ENCODE measurements at places on chromosomes 7 and 10.

GRCh38 chr7:41110186-41110585 is 592.7 kb downstream of the INHBA start:
- no peak for DNase-seq

GRCh38 chr7:41693150-41693997 is 9.5 kb downstream of the INHBA start:
- DNase-seq = peak; percentile 37

DNA sequence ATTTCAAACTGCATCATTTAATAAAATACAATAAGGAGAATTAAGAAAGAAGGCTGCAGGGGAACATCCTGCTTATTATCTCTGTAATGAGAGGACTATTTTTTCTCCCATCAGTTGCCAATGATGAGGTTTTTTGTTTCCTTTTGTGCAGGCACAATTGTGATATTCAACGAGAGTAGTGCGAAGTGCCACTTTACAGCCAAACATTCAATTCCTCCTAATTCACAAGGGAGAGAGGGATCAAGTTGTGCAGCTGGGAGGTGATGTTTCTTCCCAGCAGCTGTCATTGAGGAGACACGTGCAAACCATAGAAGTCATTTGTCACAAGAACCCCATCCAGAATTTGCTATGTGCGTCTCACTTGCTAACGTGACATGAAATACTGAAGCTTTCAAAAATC is 81.6 kb upstream of the ICA1 start:
- DNase-seq = no peak

DNA sequence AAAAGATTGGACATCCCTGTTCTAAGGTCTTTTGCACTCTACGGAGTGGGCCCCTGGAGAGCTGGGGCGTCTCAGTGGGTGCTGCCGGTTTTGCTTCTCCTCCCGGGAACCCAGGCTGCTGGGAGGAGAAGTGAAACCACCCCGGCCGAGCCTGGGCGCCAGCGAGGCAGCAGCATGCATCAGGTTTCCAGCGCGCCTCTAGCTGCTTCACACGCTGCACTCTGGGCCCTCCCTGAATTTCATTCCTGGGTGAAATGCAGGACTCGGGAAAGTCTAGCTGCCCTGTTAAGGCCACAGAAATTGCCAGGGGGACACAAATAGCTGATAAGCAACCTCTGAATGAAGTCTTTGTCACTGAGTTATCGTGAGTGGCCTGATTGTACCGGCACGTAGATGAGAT is 127.4 kb downstream of the TRRAP start:
- DNase-seq = peak; percentile 6

GRCh38 chr7:78594156-78594555 is 795.6 kb downstream of the PHTF2 start:
- no peak for DNase-seq

DNA sequence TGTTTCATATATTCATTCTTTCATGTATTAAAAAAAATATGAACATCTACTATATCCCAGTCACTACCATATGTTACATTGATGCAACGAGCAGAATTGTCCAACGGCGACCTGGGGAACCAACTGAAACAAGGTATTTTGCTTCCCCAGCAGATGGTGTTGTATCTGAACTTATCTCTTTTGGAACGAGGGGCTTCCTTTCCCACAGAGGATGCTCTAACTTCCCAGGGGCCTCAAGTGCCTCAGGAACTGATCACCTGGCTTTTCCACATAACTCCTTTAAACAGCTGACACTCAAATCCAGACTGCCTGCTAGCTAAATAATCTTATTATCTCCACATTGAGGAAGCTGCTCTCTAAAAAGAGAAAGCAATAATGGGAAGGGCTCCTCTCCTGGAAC is 259.3 kb downstream of the HTR7 start:
- DNase-seq = no peak

GRCh38 chr7:18343047-18343446 is 152.5 kb upstream of the HDAC9 start:
- DNase-seq = no peak

- no peak for DNase-seq
Observed at GRCh38 chr10:29669149-29669548, 34.4 kb upstream of the SVIL start.

GRCh38 chr10:103584216-103585010 is 90.9 kb downstream of the NEURL1 start:
- DNase-seq = peak; percentile 83

GRCh38 chr10:77328272-77328816 is 309.3 kb downstream of the KCNMA1 start:
- no peak for DNase-seq

GRCh38 chr7:74039337-74039736 is 11.4 kb downstream of the ELN start:
- DNase-seq = no peak

DNA sequence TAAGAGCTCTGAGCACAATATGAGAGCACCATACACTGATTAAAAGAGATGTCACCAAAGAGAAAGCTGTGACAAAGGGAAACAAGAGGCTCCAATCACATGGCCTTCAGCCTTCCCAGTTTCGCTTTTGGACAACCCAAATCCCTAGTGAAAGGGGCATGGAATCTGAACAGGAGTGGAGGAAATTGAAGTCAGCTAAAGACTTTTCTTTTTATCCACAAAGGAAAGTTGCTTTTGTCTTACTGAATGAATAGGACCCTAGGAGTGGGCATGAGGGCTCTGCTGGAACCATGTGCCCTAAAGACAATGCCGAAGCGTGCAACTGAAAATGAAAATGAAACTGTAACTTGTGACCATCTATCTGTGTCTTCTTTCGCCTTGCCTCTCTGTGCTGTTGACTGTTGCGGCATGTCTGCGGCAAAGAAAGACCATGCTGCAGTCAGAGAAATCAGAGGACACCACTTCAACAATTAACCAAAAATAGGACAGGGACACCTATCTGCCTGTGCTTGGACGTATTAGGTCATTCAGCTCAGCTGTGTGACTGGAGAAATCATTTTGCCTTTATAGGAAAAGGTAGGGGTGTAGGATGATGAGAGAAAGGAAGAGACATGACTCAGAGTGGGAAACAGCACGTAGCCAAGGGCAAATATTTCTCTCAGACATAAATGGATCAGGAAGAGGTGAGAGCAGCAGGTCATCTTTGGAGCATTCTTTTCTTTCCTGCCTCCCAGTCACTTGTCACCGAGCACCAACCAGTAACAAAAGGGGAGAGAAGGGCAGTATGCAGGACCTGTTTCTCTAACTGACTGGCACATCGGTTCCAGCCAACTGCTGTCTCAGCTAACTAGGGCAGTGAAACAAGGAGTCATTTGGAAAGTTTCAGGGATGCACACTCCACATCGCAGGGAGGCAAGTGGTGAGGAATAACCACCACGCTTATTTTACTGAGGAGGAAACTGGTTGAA is 12.3 kb downstream of the CAV2 start:
- DNase-seq = no peak

DNA sequence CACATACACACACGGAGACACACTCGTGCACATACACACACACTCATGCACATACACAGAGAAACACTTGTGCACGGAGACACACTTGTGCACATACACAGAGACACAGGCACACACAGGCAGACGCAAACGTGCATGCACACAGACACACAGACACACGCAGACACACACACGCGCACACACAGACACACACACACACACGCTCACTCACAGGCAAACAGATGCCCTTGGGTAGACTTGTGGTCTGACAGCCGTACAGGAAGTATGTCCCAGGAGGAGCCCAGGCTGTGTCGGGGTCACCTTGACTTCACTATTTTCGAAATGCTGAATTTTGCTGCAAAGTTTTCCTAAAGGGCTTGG is 538.0 kb downstream of the DNAJB6 start:
- DNase-seq = no peak

GRCh38 chr10:44396671-44397191 is 11.8 kb upstream of the CXCL12 start:
- no peak for DNase-seq

DNA sequence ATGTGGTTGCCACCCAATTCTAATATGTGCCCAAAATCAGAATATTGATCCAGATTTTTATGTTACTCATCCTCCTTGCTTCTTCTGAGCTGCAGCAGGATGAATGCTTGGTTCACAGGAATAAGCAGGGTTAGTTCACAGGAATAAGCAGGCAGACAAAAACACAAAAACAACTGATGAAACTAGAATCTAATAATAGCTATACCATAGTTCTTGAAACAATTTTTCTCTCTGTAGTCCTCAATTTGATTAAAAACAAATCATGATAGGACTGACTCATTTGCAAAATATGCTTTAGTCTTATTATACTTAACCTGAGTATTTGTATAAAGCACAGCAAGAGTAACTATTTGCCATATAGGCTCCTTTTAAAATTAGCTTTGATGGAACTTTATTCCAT is 24.4 kb upstream of the ARHGAP12 start:
- DNase-seq = no peak

DNA sequence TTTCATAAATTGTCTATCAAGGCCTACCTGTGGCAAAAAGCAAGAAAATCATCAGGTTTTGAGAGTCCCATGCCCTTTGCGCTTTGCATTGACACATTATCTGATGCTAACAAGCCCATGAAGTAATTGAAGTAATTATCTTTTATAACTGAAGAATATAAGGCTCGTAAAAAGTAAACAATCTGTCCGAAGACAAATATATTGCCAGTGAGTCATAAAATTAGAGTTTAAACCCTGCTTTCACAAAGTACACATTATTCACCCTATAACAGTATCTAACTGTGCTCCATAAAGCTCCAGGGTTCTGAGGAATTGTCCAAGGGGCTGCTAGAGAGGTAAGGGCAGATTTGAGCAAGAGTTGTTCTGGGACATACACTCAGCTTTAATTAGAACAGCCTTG is 102.3 kb upstream of the PPP1R3A start:
- DNase-seq = no peak

GRCh38 chr7:863106-863505 is 13.2 kb upstream of the GET4 start:
- DNase-seq = no peak

DNA sequence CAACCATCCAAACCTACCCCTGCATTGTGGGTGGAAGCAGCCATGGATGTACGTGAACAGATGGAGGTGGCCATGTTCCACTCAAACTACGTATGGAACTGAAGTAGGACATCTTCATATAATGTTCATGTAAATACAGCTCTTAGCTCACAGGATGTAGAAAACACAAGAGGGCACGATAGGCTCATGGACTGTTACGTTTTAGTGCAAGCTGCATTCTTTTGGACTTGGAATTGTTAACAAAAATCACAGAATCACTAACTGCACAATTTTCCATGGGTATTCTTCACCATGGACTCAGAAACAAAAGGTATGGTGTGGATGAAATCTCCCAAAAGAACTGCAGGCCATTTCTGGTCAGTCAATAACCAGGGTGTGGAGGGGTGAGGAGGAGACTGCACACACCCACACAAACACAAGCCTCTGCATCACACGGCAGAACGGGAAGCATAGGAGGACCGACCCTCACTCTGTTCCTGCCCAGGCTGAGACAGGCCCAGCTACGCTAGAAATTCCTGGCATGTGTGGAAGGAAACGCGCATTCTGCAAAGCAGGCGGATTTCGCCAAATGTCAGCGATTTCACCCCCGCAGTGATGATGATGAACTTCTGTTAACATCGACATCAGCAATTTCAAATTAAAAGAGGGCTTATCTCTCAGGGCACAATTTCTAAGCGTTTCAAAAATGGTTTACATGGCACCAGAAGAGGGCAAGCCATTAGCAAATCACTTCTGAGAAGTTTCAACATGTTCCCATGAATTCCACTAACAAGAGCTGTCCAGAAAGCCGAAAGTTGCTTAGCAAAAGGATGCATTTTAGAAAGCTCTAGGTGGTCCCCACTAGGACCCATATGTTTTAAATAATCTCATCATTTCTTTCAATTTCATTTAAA is 149.0 kb downstream of the TNS3 start:
- DNase-seq = peak; percentile 52

DNA sequence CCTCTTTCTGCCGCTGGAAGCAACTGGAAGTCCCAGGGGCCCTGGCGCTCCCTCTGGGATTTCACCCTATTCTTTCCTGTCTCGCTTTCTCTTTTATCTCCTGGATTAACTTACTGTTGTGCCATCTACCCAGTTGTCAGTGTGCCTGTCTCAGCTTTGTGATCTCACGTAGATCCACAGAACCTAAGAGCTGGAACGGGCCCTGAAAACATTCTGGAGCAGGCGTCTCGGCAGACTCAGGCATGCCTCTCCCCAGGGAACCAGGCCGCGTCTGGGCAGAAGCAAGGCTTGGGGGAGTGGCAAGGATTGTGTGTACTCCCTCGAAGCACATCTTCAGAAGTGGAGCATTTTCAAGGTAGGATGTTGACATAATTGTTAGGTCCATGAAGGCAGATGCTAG is 87.2 kb downstream of the KCNMA1 start:
- DNase-seq = no peak

GRCh38 chr7:149764481-149765398 is 8.6 kb downstream of the ZNF467 start:
- DNase-seq = no peak

GRCh38 chr10:19168584-19168983 is 120.0 kb downstream of the MALRD1 start:
- no peak for DNase-seq

DNA sequence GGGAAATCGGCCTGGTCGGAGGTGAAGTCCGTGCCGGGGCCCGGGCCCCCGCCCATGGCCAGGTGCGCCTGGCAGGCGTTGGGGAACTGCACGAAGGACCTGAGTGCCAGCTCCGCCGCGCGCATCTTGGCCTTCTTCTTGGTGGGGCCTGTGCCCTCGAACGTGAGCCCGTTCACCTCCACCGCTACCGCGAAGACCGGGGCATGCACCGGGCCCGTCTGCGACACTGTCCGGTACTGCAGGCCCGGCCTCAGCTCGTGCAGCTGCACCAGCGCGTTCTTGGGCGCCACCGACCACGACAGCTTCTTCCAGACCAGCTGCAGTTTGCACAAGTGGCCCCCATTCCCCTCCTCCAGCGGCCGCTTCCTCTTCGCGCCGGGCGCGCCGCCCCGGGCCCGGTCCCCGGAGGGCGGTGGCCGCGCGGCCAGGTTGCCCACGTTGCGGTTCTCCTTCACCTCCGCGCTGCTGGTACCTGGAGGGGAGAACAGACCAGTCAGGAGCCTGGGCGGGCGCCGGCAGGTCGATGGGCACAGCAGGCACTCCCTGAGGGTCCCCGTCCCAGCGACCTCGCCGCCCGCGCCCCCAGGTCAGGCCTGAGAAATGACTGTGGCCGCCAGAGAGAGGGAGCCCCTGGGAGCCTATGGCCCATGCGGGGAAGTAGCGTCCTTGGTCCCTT is 307.4 kb downstream of the WDR37 start:
- no peak for DNase-seq

- no peak for DNase-seq
Observed at GRCh38 chr7:18459484-18460245, 35.9 kb upstream of the HDAC9 start.

DNA sequence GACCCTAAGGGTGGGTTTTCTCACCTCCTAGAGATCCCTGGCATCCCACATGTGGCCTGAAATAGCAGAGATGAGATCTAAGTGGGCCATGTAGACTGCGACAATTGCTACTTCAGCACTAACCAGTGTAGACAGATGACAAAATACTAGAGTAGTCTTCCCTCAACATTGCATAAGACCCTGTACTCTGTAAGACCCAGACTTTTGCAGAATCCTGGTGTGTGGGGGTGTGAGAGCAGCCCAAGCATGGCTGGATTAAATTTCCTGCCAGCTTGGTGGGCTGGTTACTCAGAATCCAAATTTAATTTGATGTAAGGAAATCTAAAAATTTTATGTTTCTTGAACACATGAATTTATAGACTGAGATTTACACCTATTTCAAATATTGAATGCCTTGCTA is 88.3 kb downstream of the ZNF365 start:
- peak; percentile 45 for DNase-seq

Data from inflammatory macrophage (primary cell).